ENCODE measurements at places on chromosomes 4 and X.
A peak's percentile ranks its signal among the peaks of the same experiment; 100 is the strongest.

- DNase-seq, result no peak
These were observed 520.5 kb downstream of the GBA3 start for GRCh38 chr4:23213198-23213597.

GRCh38 chr4:79584902-79585301 lies 176.9 kb upstream of the GK2 start:
- no peak for DNase-seq

GRCh38 chr4:98510757-98511517 lies 147.5 kb downstream of the TSPAN5 start:
- DNase-seq, result no peak

DNA sequence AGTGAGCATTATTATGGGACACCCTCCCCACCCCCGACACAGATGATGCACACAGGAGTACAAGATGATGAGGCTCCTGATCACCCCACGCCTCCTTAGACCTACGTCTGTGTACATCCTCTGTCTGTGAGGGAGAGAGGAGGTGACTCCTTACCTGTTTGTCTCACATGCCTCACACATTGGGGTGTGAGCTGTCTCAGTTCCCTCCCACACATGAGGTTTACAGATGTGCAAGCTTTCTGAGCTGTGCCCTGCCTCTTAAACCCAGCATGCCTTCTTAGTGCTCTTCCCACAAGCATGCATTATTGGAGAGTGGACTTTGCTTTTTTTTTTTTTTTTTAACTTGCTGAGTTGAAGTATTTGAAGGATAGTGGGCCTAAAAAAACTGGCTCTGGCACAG lies 76.7 kb downstream of the CLCN5 start:
- no peak for DNase-seq

- no peak for DNase-seq
These were observed 222.1 kb downstream of the TACR3 start for GRCh38 chr4:103497692-103498091.

- no peak for DNase-seq
These were observed at the start of gene CFI for GRCh38 chr4:109801895-109802319. Gene CFI, minus strand, starts transcription at chr4:109801999. Its CDS starts 28 bp downstream, at chr4:109801971.

DNA sequence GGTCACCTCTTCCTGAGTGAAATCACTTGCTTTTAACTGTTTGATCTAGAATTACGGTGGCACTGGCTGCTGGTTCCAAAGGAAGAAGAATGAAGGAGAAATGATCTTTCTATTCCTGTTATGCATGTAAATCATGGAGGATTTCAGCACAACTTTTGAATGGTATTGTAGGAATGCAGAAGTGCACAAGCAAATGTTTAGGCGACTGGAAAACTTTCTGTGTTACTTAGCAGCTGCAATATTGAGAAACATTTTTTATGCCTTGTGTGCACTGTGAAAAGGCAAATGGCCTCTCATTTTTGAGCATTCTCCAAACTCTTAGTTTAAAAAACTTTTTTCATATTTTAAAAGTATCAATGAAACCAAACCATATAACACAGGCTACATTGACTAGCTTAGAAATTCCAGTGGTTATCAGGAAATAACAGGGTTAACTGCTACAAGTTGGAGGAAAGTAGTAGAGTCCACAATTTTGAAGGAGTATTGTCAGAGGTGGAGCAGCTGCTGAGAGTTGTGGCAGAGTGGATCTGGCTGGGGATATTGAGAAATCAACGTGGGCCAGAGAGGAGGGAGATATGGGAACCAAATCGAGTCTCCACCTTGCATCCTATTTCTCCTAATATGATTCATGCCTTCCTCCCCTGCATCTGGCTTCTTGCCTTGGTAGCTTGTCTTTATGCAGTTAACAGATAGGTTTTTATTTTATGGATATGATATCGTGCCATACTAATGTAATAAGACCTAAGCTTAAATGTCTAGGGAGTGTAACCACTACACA lies 32.0 kb upstream of the FHL1 start:
- no peak for DNase-seq

GRCh38 chr4:140426610-140427105 lies 790 bp downstream of the CLGN start:
- peak; percentile 9 for DNase-seq

DNA sequence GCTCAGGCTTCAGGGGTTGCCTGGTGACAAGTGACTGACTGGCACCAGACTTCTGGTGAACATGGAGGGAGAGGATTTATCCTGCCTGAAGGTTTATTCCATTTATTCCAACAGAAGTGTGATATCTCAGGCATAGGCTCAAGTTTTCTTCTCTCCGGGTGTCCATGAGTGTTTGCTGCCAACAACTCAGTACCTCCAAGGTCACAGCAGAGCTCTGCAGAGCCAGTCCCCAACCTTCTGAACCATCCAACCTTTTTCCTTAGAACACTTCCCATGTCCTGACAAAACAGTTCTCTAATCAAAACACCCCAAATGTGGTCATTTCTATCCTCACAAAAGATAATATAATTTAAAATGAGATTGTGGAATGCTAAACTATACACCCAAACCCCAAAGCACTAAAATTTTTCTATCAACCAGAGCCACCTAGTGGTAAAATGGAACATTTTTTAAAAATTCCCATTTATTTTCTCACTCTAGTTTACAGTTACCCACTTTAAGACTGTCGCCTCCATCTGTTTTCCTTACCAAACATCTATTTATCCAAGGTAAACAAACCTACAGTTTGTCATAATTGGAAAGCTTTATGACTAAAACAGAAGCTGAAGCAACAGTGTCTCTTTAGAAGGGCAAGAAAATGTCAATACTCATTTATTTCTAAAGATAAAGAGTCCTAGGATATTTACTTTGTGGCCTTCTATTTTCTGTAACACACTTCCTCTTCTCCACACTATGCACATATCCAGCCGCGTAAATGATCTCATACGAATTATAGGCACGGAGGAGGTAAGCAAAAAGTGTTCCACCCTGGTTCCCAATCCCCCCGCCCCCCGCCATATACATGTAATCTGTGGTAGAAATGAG lies 39.5 kb downstream of the TMEM154 start:
- peak; percentile 8 for DNase-seq

- no peak for DNase-seq
These were observed 225.1 kb downstream of the NR3C2 start for GRCh38 chr4:148216866-148217814.

DNA sequence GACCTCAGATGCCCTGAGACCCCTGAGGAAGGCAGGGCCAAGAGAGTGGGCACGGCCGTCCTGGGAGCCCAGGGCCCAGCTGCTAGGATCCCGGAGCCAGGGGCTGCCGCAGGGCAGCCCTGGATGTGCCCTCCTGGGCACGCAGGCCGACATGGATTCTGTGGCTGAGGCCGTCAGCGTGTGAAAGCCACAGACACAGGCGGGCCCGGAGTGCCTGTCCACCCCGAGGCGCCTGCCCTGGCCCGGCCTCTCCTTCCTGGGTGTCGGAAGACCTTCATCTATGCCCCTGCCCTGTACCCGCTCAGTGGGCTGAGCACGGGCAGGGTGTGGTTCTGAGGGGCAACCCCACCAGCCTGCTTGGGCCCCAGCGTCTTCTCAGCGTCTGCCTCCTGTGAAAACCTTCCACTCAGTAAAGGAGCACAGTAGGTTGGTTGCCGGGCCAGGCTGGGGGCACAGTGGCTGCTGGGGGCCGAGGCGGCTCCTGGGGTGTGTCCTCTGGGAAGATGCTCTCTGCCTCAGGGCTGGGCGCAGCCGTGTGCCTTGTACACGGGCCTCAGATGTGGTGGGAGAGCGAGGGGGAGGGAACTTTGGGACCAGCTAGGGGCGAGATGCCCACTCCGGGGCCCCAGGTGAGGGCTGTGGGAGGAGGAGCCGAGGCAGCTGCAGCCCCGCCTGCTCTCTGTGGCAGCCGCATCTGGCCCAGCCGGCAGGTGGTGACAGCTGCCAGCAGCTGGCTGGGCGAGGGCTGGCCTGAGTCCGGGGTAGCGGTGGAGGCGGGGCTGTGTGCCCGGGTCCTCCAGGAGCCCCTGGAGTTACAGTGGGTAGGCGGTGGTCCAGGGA lies 20.8 kb downstream of the FGFRL1 start:
- DNase-seq, result peak; percentile 14

GRCh38 chr4:111602848-111603247 lies 542.4 kb upstream of the FAM241A start:
- DNase-seq, result no peak

- no peak for DNase-seq
These were observed 179.7 kb upstream of the TET2 start for GRCh38 chr4:104967034-104967401.

DNA sequence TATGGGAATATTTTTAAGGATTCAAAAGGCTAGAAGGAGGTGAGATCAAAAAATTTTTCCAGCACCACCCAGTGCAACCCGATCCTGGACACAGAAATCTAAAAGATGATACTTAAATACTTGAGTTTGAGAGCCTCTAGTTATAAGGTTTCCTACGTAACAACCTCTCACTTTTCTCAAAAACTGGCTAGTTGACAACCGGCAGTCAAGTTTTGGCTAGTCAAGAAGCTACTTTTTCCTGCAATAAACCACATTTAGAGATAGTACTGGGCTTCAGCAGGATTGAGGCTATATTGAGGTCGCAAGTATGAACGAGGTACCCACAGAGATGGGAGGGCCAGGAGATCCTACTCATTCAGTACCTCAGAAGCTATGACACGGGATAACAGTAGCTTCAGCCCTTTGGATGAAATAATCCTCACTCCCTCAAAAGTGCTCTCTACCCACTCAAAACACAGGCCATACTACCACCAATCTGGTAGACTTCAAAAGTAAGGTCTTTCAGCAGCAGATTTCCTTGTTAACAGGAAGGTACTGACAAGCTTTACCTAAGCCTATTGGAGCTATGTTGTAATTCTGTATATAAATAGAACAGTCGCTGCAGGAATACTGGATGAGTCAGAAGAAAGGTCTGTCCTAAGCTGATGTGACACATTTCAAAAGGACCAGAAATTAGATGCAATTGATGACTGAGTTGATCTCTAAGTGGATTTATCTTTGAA lies 1.5 kb upstream of the TSPAN5 start:
- DNase-seq, result no peak

DNA sequence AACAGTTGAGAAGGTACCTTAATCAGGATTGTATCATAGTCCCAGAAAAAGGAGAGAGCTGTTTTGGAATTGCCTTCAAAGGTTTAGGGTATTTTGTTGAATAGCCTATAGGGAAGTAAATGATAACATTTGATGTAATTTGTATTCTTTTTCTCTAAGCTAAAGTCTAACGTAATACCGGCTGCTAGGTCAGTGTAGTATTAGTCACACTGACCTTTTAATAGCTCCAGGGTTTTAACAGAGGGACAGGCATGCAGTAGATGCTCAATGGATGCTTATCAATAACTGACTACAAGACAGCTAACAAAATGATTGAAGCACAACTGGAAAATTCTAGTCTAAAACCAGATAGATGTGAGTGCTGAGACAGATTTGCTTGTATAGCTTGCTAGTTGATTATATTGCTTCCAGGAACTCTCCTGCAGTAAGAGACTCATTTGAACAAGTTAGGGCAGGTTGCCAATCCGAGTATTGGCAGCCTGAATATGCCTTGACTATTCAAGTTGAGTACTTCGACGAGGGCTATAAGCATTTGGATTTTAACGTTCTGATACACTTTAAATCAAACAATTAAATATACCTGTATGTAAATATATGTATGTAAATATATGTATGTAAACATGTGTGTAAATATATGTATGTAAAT lies 16.5 kb upstream of the PNPLA4 start:
- peak; percentile 2 for DNase-seq
